Right renal cortex interstitium (tissue), 3 donors: ENCODE measurements at places on chromosomes 2 and 18.

- no peak for DNase-seq
Measured at GRCh38 chr2:6113786-6114185, 421.6 kb downstream of the SOX11 start.

DNA sequence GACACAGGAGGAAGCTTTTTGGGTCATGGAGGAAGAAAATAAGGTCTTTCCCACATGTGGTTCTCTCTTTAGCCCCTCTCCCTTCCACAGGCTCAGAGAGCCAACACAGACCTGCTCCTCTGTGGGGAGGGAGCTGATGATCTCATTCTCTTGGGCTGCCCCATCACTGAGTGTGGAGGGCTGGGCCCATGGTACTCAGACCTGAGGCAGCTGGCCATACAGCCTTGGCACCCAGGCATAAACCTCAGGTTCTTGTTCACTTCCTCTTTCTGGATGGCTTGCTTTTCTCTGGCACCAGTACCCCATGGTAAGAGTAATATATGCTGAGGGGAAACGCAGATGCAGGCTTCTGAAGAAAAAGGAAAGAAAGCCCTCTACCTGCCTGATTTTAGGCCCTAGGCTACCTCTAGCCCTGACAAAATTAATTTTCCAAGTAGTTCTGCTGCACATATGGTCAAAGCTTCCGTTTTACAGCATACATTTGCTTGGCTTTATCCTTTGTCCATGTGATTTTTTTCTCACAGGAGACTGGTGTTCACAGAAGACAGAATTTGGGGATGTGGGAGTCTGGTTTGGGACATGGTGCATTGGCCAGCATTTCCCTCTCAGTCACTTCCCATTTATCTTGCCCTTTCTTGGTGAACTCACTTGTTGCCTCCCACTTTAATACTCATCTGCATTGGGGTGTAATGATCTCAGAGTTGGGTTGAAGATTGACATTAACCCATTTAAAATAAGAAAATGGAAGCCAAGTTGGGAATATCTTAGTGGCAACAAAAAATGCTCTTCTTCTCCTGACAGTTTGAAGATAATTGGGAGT, 11.1 kb downstream of the DHRS9 start:
- DNase-seq: no peak

GRCh38 chr18:58337686-58338085, 291.2 kb downstream of the ALPK2 start:
- DNase-seq: no peak

DNA sequence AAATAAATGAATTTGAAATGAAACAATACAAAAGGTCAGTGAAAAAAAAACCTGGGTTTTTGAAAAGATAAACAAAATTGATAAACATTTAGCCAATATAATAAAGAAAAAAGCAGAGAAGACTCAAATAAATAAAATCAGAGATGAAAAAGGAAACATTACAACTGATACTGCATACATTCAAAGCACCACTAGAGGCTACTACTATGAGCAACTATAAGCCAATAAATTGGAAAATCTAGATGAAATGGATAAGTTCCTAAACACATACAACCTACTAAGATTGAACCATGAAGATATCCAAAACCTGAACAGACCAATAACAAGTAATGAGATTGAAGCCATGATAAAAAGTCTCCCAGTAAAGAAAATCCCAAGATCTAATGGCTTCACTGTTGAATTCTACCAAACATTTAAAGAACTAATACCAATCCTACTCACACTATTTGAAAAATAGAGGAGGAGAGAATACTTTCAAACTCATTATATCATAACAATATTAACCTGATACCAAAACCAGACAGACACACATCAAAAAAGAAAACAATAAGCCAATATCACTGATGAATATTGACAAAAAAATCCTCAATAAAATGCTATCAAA, 80.8 kb upstream of the CERS6 start:
- DNase-seq: no peak

DNA sequence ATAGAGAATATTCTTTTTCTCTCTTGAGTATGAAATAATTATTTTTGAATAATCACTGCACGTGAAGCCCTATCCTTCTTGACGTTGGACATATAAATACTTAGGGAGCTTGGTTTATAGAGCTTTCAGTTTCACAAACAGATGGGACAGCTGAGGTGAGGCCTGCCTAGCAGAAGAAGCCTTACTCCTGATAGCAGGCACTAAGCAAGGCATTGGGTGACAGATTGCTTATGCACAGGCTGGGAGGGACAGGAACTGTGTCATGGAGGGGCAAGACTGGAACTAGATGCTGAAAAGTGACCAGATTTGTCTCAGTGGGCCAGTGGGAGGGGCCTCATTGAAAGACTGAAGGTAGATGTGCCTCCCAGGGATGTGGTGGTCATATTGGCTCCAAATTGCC, 220.8 kb downstream of the NEDD4L start:
- no peak for DNase-seq

- no peak for DNase-seq
Measured at GRCh38 chr2:241895712-241896641, 26.4 kb downstream of the RTP5 start.

DNA sequence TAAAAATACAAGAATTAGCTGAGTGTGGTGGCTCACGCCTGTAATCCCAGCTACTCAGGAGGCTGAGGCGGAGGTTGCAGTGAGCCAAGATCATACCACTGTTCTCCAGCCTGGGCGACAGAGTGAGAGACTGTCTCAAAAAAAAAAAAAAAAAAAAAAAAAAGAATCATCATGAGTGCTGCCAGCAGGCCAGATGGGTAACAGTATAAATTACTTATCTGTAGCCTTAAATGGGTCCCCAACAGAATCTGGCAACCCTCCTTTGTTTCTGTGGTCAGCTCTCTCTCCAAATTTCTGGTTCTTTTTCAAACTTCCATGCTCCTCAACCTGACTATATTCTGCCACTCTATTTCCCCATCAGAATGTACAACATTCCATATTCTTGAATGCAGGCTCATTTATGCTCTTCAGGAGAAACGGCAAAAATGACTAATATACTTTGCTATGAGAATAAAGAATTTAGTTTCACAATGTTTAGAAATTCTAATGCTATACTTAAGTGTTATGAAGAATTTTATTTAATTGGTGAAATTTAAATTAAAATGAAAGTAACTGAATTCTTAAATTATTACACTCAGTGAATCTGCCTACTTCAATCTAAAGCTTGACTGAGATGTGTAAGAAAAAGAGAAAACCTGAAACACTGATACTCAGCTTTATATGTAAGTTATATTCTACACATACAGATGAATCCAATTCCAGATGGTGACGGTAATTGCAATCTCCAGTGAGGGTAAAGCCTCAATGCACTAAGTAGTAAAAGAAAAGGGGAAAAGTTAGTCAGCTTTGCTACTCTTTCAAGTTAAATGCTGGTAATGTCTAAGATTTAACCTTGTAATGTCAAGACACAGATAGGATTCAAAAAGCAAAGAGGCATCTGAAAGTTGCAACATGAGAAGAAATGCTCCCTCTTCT, 24.8 kb downstream of the LPIN2 start:
- no peak for DNase-seq

GRCh38 chr2:24083567-24084385, 858 bp downstream of the TP53I3 start:
- peak; percentile 56 for DNase-seq

- DNase-seq: no peak
Measured at GRCh38 chr2:134785659-134786430, 52.6 kb upstream of the ACMSD start.

DNA sequence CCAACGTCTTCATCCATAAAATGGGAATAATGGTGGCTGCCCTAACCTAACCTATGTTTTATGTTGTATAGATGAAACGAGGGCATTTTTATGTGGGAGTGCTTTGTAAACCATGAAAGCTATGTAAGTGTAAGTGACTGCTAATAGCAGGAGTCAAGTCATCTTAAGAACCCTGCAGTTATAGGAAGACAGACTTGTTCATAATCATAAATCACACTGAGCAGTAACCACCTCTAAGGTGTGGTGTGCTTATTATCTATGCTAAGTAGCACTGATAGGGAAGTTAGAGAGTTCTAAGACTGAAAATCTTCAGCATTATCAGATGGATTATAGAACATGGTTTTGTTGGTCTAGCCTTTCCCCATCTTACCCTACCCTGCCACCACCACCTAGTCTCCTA, 24.2 kb upstream of the NRP2 start:
- DNase-seq: no peak

DNA sequence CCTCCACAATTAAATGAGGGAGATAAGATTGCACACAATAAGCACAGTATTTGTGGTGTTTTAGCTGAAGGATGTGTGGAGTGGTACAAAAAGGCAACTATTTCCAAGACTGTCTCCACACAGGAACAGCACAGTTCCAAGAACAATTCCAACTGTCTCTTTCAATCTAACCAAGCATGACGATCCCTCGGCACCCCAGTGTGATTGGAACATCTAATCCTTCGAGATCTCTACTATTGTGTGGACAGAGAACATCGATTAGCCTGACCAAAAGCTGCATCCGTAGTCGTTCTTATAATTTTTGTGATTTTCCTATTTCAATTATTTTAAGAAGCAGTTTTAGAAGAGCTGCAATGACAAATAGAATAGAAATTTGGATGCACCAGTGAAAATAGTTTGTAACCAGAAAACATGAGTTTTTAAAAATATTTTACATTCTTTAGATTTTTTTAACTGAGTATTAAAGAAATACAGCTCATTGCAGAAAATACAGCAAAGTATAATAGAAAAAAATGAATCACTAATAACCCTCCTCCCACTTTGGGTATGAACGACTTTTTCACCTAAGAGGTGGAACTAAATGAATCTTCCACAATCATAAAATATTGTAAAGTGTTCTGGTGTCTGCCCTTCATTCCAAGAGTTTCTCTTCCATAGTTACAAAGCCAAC, 76.4 kb upstream of the CABLES1 start:
- no peak for DNase-seq

GRCh38 chr2:128196471-128196931, 105.5 kb downstream of the UGGT1 start:
- DNase-seq: no peak

DNA sequence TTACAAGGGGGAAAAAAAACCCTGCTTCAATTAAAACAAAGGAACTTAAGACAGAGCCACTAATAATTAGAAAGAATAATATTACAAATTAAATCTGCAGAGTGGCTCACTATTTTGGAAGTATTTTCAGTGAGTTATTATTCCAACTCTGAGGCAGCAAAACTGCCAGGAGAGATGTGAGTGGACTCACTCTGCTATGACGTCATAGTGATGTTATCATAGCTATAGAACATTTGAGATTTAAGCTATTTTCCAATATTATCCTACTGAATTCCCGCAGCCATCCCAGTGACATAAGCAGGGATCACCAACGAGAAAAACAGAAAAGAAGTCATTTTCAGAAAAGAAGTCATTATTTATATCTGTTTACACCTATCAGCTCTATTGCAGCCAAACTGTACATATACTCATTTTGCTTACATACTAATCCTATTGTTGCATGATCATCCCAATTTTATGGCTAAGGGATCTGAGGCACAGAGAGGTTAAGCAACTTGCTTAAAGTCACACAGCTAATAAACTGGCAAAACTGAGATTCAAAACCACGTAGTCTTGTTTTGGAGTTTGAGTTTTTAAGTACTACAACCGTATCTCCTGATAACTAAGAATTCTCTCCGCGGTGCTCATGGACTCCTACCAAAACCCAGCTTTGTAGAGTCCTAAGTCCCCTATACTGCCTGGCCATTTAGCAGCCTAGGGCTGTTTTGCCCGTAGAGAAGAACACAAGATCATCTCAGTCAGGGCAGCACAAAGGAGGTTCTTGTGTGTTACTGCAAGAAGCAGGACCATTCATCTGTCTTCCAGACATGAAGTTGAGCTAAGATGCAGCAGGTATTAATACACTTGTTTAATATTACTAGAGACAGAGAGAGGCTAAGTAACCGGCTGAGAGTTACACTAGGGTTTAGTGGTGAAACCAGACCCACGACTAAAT, 299.8 kb downstream of the TCF4 start:
- no peak for DNase-seq

DNA sequence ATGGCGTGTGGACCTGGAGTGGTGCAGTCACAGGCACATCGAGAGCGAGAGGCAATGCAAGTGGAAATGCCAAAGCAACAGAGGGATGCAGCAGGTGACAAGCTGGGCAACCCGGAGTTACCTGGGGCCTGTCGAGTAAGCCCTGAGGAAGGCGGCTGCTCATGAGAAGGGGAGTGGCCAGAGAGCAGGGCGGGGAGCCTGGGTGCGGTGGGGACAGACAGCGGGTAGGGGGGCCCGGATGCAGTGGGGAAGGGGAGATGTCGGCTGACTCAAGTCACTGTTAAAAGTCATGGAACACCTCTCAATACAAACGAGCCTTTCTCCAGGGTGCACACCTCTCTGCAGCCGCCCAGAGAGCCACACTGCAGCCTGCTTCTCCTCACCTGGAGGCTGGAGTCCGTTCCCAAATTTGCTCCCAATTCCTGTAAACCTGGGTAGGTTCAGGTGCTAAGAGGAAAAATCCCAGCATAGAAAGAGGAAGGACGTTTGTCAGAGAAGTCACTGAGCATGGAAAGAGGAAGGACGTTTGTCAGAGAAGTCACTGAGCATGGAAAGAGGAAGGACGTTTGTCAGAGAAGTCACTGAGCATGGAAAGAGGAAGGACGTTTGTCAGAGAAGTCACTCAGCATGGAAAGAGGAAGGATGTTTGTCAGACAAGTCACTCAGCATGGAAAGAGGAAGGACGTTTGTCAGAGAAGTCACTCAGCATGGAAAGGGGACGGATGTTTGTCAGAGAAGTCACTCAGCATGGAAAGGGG, 71.7 kb upstream of the TWIST2 start:
- DNase-seq: no peak

GRCh38 chr18:48544661-48545415, 6.0 kb downstream of the CTIF start:
- no peak for DNase-seq

DNA sequence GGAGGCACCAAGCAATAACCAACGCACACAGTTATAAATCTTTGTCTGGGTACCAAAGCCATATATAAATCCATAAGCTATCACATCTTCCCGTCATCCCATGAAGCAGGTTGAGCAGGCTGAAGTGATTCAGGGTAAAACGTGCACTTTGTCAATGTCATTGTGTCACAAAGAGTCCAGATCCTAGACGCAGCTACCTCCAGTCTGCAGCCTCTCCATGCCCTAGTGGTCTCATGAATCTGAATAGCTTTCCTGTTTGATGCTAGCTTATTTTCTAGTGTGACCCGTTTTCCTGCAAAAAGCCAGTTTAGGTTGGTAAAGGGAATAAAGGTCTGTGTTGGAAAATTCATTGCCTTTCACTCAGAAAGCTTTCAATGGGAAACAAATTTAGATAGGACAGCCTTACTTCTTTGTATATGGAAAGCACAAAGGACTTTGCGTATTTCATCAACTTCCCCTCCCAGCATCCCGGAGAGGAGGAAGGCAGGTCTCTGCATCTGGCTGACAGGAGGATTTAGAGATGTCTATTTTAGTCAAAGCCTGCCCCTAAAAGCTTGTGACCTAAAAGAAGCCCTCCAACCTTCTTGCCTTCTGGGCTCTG, 222.3 kb upstream of the ARL4C start:
- DNase-seq: no peak

GRCh38 chr2:159074605-159075004, 106.2 kb downstream of the TANC1 start:
- DNase-seq: no peak
